ENCODE measurements at places on chromosomes 16 and 17.

GRCh38 chr17:79038545-79039135, 14.7 kb downstream of the C1QTNF1 start:
- DNase-seq, result no peak

DNA sequence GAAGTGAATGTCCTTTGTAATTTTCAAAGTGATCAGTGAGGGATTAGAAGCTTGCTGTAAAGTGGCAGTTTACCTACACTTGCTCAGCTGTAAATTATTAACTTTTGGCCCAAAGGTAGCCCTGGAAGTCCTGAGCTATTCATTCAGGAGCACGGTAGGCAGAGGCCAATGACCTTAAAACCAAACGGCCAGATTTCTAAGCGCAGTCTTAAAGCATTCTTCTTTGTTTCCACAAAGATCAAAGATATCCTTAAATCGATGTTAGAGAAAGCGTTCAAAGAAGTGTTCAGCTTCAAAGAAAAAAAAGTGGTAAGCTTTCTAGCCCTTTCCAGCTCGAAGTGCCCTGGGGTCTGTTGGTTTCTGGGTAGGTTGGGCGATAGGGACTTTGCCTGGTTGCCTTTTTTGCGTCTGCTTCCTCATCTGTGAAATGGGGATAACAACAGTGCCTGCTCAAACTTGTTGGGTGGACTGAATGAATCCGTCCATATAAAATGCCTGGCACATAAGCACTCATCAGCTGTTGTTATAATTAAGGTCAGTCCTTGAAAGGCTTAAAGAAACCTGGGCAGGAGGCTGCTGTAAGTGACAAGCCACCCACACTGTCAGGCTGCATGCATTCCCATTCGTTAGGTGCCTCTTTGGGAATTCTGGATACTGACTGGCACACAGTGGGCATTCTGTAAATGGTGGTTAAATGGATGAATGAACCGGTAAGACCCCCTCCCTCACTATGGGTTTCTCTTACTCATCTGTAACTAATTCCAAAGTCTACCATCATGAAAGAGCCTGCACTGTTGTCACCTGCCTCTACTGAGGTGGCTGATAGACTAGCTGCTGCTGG, 113.2 kb downstream of the PRKCA start:
- no peak for DNase-seq

- DNase-seq, result no peak
Measured at GRCh38 chr16:18853694-18854093, 52.3 kb upstream of the ARL6IP1 start.

- DNase-seq, result no peak
Measured at GRCh38 chr17:32452281-32452680, 8.0 kb downstream of the PSMD11 start.

DNA sequence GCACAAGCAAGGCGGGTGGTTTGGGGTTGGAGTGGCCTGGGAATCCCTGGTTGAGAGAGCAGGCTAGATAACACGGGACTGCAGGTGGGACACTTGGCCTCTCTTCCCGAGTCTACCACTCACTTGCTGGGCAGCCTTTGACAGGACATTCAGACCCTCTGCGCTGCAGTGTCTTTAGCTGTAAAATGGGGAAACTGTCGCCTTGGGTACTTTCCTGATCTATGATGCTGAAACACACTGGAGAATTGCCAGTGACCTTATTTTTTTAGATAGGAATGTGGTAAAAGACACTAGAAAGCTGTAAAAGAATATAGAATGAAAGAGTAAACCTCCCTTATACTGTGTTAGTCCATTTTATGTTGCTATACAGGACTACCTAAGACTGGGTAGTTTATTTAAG, 30.5 kb downstream of the KSR1 start:
- DNase-seq, result no peak

DNA sequence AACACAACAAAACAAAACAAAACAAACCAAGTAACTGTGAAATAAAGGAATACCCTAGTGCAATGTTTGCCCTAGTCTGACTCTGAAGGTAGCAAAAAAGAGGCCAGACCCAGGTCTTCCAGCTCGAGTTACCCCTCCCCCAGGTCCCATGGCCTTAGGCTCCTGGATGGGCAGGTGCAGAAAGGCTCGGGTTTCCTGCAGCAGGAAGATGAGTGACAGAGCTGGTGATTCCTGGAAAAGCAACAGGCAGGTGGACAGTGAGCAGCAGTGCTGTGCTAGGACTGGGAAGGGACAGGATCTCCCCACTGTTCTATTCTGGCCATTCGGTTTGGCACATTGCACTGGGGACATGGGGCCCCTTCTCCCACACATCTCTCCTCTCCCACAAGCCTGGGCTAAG, 42.9 kb upstream of the MRTFB start:
- DNase-seq, result no peak

GRCh38 chr17:75390982-75391381, 14.5 kb downstream of the GRB2 start:
- DNase-seq, result no peak

DNA sequence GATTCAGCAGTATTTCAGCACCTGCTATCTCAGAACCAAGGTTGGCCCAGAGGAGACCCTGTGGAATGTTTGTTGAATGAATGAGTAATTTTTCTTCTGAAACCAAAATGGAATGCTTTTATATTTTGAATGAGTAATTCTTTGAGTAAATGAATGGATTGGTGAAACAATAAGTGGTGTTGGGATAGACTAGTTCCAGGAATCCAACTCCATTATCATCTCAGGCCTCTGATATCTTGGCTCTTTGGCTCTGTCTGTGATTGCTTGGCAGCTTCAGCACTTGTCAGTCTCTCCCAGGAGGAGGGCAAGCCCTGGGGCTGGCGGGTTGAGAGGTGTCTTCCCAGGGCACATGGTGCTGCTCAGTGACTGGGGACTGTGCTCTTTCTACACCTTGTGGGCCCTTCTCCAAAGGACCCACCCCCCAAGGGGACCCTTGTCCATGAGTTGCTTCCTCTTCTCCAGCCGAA, 284.4 kb upstream of the FOXF1 start:
- no peak for DNase-seq

DNA sequence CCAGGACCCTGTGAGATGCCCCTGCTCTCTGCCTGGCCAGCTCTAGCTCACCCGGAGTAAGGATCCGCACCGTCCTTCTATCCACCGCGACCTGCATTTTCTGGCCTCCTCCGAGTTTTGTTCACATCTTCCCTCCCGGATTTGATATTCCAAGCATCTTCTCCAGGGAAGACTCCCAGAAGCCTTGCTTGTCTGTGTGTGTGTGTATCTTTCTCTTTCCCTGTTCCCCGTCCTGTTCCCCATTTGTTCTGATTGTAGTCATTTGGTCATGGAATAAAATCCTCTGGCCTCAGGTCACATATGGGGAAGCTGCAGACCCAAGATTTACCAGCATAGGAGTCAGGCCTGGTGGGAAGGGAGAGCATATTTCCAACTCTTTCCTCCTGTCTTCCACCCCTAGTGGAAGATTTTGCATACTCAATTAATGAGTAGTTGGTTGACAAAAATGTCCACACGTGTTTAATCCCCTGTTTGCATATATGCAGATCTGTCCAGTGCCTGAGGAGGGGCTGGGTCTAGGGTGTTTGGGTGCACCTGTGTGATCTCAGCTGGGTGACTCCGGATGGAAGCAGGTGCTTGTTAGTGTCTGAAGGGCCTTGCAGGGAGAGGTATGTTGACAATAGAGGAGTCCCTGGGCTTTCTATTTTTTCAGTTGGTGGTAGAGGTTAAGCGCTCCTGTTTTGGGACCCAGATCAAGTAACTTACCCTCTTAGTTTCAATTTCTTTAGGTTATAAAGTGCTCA, 1.9 kb downstream of the PRAC1 start:
- no peak for DNase-seq

- DNase-seq, result no peak
Measured at GRCh38 chr16:3861808-3862451, 18.6 kb downstream of the CREBBP start.

- DNase-seq, result no peak
Measured at GRCh38 chr16:10206215-10206614, 24.0 kb upstream of the GRIN2A start.

DNA sequence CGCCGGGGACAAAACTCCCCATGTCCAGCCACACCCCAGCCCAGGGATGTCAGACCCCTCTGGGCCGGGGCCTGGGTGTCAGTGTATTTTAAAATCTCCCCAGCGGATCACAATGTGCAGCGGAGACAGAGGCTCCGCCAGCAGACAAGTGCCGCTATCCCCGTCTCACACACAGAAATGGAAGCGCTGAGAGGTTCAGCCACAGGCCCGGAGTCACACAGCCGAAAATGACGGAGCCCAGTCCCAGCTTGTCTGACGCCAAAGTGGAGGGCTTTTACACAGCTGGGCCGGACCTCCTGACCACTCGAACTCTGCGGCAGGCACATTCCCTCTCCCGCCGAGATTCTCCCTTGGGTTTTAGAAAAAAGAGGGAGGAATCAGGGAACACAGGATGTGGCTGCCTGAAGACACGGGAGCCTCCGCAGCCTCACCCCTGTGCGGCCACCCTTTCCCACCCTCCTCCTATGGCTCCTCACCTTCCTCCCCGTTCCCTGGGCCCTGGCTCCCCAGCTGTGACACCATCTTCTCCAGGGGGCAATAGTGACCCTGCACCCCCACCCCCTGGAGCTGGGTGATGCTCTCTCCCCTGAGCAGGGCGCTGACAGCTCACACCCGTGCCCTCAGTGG, 6.8 kb upstream of the OSGIN1 start:
- DNase-seq, result no peak

- no peak for DNase-seq
Measured at GRCh38 chr17:4008082-4008435, 43.8 kb upstream of the ATP2A3 start.

DNA sequence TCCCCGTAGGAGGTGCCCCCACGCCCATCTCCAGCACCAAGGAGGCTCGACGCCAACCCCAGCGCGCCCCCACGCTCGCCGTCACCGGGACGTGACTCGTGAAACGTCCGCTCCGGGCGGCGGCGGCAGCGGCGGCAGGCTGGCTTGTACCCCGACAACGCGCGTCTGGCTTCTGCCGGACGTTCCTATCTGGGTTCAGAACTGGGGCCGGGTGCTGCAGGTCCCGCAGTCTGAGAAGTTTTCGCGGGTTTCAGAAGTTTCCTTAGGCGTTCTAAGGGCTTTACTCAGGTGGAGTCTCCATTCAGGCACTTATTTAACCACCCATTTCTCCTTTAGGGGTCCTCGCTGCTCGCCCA, 672 bp upstream of the ALKBH5 start:
- peak; percentile 83 for DNase-seq

- DNase-seq, result no peak
Measured at GRCh38 chr17:79946352-79947231, 89.1 kb downstream of the TBC1D16 start.

- DNase-seq, result peak; percentile 45
Measured at GRCh38 chr17:19672009-19672750, 23.6 kb downstream of the ALDH3A2 start.

DNA sequence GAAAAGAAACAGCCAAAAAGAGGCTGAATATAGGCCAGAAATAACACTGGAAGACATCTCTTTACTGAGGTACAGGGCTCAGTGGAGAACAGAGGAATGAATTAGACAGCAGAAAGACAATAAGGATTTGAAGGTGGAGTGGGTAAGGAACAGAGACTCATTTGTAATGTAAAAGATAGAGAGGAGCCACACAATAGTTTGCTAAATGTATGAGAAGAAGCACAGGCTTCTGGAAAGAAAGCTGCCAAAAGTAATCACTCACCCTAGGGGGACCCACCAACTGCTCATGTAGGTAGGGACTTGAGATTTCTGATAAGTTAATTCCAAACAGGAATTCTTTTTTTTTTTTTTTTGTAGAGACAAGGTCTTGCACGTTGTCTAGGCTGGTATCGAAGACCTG, 186.8 kb downstream of the AATF start:
- no peak for DNase-seq

- DNase-seq, result no peak
Measured at GRCh38 chr16:79994418-79994817, 393.9 kb upstream of the MAF start.

GRCh38 chr17:81568416-81568815, 16.3 kb upstream of the FAAP100 start:
- DNase-seq, result no peak

DNA sequence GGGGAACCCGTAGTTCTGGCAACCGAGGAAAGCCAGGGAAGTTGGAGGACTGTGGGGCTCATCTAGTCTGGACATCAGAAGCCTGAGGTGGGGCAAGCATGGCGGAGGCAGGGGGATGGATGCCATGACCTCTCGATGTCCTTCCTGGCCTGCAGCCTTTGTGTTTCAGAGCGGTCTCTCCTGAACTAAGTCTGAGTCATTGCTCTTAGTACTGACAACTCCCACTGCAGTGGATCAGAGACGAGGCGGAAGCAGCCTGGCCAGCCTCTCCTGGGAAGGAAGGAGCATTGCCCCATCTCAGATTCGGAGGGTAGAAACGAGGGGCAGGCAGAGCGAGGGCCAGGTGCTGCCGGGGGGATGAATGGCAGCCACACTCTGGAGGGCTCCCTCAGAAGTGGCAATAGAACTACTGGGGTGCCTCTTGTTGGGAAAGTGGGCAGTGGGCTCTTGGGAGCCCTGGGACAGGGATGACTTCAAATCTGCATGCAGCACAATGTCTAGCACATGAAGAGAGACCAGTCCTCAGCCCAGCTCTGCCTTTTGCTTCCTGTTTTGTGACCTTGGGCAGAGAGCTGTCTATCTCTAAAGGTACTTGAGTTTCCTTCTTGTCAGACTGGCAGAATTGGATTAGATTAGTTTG, 3.6 kb upstream of the STAC2 start:
- DNase-seq, result no peak

- DNase-seq, result no peak
Measured at GRCh38 chr17:38511150-38512108, 83.2 kb downstream of the ARHGAP23 start.

GRCh38 chr17:80138856-80139426, 8.0 kb downstream of the EIF4A3 start:
- peak; percentile 61 for DNase-seq

- no peak for DNase-seq
Measured at GRCh38 chr16:31099860-31100638, 5.5 kb upstream of the VKORC1 start.

DNA sequence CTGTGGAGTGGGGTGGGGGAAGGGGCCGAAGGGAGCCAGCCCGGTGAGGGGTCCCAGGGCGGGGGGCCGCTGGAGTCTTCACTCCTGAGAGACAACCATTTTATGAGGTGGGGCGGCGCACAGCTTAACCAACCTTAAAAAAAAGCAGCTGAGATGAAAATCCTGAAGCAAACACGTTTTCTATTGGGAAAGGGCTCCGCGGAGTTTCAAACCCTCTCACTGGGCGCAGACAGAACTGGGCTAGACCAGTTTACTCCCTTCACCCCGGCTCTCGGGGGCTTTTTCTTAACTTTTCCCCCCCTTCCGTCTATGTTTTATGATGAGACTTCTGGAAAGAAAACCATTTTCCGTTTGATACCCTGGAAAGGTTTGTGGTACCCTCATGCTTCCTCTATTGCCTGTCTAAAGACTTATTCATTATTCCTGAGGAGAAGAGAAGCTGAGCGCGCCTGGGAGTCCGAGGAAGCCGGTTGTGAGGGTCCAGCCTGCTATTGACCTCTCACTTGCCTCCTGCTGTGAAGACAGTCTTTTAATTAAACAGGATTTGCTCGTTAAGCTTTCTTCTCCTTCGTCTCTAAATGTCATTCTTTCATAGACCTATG, 482 bp upstream of the SSH2 start:
- DNase-seq, result no peak
